ENCODE measurements at places on chromosomes 7 and 10.
A peak's percentile ranks its signal among the peaks of the same experiment; 100 is the strongest.

DNA sequence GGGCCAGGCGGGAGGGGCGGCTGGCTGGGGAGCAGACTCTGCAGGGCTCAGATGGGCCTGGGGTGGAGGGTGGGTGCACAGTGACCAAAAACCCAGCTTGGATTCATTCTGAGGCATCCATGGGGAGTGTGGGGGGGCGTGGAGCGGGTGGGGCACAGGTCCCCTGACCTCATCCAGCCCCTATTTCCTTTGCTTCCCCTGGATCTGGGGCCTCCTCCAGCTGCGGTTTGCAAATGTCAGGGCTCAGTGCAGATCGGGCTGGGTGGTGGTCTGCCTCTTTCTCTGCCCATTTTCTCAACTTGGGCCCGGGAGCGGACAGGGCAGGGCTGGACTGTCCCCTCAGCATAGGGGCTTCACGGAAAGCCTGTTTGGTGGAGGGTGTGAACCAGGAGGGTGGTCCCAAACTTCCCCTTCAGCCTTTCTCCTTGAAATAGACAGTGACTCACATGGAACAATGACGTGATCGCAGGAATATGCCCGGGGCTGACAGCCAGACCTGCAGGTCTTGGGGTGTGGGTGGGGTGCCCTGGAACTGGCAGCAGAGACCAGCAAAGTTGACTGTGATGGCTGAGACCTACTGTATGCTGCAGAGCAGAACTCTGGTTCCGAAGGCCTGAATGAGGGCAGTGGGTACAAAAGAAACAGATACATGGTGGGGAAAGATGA lies 72.9 kb upstream of the PODXL start:
- no peak for DNase-seq

- DNase-seq, result no peak
Measured at GRCh38 chr7:126783613-126784012, 469.1 kb downstream of the GRM8 start.

GRCh38 chr7:46725136-46725535 lies 804.1 kb upstream of the IGFBP3 start:
- DNase-seq, result peak; percentile 11

- no peak for DNase-seq
Measured at GRCh38 chr10:79381804-79382221, 34.5 kb downstream of the PPIF start.

DNA sequence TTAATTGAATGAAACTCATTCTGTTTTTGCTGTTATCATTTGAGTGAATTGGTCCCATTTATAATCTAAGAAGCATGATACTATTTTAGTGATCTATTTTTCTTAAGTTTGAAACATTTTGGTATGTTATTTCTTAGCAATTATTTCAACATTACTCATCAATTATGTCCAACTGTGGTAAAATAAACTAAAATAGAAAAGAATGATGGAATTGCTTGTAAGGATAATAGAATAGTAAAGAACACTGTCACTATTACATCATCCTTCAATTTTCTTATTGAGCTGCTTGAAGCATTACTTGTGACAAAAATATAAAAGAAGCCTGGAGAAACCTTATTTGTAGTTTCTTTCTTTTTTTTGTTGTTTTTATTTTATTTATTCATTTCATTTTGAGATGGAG lies 42.4 kb downstream of the ZNF487 start:
- no peak for DNase-seq

Measured in Karpas-422 (cell line).